ENCODE measurements at places on chromosomes 7 and 10.

DNA sequence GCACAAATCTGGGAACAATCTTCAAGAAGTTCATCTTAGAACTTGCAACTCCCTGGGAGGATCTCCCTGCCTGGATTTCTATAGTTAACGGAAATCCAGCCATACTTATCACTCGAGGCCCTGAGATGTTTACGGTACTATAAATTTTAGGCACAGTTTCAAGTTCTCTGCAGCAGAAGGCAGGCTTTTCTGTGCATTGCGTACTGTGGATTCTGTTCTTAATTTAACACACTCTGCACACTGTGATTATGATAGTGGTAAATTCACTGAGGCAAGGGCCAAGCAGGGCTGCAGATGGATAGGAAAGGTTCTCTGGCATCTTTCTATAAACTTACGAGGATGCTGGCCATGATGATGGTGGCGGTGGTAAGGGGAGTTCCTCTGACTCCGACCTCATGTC is 10.6 kb downstream of the INHBA start:
- DNase-seq: no peak

- DNase-seq: no peak
Measured at GRCh38 chr10:29106287-29106686, 182.6 kb upstream of the LYZL1 start.

DNA sequence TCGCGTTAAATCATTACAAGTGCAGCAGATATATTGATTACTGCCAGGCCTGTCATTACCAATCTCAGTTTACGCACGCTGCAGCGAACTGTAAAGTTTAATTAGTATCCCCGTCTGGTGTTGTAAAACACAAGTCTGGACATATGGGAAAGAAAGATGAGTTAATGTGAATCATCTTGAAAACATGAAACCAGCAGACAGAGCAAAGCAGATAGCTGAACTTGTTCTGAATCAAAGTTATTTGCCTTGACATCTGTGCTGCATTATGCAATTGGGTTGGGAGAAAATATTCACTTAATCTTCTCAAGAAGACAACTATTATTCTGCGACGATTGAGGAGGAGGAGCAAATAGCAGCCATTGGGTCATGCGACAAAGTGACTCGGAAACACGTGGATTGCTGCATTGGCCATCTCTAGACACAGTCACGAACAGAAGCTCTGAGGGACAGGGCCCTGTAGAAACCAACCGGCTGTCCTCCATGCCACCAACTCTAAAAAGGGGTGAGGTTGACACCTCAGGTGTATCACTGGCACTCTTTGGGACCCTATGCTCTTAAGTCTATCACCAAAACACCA is 156.3 kb upstream of the C7orf33 start:
- no peak for DNase-seq

DNA sequence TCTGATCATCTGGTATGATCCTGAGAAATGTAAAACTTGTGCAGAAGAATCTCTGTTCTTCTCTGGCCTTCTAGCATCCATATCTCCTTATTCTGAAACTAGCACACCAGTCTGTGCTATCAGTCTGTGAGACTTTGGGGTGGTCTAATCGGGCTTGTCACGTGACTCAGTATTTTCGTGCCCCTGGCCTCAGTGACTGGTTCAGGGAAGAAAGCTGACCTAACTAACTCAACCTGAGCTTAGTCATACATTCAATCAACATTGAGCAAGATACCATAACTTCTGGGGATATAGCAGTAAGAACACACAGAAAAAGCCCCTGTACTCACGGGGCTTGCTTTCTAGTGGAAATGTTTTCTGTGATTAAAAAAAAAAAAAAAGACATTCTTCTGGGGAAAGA is 109.3 kb downstream of the DKK1 start:
- no peak for DNase-seq

- DNase-seq: no peak
Measured at GRCh38 chr7:34090816-34091215, 185.5 kb downstream of the BMPER start.

DNA sequence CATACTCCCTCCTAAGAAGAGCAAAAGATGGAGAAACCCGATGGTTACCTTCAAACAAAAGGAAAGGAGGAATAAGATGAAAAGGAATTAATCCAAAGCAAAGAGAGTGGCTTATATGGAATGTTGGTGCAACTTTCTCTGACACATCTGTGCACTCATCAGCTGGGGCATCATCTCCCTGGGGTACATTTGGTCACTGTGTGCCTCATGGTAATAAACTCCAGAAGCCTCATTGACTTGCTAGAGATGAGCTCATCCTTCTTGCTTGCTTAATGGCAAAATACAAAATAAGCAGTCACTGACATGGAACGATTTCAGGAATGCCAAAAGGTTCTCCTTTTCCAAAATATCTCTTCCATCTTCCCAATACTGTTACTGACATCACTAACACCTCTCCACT is 22.5 kb downstream of the CAV1 start:
- DNase-seq: no peak

GRCh38 chr7:74365322-74366022 is 76.3 kb downstream of the CLIP2 start:
- no peak for DNase-seq

- DNase-seq: no peak
Measured at GRCh38 chr7:40232242-40232893, 97.6 kb downstream of the SUGCT start.
